CD4-positive, alpha-beta T cell treated with Interleukin-6 for 4 hours (primary cell): ENCODE measurements at places on chromosomes 16 and 17.
A peak's percentile ranks its signal among the peaks of the same experiment; 100 is the strongest.

DNA sequence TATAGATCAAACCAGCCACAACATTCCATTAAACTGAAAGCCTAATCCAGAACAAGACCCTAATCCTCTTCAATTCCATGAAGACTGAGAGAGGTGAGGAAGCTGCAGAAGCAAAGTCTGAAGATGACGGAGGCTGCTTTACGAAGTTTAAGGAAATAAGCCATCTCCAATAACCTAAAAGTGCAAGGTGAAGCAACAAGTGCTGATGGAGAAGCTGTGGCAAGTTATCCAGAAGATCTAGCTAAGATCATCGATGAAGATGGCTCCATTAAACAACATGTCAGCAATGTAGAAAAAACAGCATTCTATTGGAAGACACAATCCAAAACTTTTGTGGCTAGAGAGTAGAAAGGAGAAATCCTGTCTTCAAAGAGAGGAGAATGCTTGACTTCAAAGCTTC lies 69.6 kb downstream of the KANSL1 start:
- DNase-seq, result no peak

DNA sequence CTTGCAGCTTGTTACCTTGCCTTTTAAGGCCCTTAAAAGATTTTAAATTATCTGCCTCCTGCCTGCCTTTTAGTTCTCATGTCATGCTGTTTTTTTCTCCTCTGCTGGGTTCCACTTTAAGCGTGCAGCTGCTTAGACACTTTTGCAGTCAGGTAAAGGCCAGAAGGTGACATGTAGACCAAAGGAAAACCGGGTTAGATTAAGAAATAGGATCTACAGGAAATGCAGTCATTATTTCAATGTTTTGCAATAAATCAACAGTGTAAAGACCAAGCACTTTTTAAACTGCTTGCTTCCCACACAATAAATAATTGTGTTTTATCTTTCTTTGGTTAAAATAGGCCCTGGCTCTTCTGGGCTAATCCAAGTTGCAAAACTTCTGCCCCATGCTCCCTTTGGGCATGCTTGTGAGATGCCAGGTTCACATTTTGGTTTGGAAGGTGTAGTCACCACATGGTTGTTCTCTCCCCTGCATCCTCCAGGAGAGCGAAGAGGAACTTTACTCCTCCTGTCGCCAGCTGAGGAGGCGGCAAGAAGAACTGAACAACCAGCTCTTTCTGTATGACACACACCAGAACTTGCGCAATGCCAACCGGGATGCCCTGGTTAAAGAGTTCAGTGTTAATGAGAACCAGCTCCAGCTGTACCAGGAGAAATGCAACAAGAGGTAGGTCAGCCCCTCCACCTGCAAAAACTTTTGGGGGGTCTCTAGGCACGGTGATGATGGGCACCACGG lies 54.9 kb downstream of the SDR42E1 start:
- no peak for DNase-seq

- no peak for DNase-seq
Measured at GRCh38 chr17:49494399-49494985, 601 bp upstream of the NGFR start.

DNA sequence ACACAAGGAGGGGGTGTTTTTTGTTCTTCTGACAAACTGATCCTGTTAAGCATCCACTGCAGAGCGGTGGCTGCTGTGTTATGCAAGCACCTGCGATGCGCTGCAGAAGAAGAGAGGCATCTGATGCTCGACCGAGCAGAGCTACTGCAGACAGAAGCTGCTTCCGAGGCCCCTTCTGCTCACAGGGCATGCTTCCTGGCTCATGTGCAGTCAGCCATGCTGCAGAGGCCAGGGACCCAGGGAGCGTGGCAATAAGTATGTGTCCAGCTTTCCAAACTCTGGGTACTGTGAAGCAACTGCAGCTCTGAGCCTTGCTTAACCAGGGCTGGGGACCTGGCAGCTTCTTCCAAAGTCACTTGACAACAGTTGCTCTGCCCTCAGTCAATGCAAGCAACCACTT lies 448.6 kb upstream of the RBFOX1 start:
- DNase-seq, result no peak

DNA sequence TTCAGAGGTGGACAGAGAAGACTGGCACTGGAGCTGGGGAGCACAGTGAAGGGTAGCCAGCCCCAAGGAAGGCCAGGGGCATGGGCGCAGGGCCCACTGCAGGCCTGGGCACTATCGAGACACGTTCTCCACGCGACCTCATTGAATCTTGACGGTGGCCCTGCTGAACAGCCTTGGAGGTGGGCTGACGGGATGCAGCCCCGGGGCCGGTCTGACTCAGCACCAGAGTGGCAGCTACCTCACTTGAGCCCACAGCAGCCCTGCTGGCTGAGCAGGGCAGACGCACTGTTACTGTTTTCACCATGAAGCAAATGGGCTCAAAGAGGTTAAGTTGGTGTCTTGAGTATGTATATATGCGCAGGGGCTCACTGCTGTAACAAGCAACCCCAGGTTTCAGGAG lies 78.8 kb upstream of the FOXF1 start:
- no peak for DNase-seq

DNA sequence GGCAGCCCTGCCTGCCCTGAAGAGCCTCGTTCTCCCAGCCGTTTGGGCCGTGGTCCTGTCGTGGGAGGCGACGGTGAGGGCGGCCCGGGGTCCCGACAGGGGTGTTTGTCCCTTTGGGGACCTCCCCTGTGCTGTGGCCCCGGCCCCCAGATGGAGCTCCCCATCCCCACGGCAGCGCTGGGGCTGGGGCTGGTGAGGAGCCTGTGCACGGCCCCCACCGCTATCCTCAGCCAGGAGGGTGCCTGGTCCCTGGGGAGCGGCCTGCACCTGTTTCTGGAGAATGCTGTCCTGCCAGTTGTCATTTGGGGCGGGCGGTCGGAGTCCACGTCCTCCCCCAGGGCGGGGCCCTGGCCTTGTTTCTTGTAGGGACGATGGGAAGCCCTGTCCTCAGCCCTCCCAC lies 6.6 kb downstream of the CAPN15 start:
- DNase-seq, result no peak

GRCh38 chr16:56662357-56663354 lies 4.9 kb downstream of the MT1F start:
- DNase-seq, result peak; percentile 52

DNA sequence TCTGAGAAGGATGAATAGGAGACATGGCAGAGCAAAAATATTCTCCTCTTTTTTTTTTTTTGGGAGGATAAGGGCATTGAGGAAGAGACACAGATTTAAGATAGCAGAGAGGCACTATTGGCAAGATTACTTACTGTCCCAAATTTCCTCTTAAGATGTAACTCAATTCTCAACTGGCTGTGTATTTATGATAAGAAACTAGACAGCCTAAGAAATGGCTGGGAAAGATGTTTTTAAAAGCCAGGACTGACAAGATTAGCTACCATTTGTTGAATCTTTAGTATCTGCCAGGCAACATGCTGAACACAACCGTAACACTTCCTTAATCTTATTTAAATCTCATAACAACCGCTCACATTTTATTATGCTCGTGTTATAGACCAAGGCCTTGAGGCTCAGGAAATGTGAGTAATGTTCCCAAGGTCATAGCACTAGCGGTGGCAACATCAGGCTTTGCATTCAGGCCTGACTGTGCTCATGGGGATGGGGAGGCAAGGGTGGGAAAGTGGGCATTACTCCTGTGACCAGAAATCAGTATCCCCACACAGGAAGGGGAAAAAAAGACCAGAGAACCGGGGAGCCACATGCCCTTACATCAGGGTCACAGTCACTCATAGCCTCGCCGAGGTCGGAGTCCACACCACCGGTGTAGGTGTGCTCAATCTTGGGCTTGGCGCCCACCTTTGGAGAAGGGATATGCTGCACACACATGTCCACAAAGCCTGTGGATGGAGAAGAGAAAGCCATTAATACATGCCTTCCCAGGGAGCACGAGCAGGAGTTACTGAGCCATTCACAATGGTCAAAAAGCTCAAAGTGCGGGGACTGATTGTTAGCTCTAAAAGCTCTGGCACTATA lies 15.6 kb downstream of the HIGD1B start:
- DNase-seq, result no peak

GRCh38 chr17:41521574-41522261 lies 3.0 kb upstream of the KRT15 start:
- no peak for DNase-seq

GRCh38 chr16:22264786-22265185 lies 32.4 kb upstream of the POLR3E start:
- peak; percentile 9 for DNase-seq
